ENCODE measurements at places on chromosomes 5 and 9. TPM values are rescaled to one million over a fixed set of nuclear protein-coding genes. Genes with fewer than 3 reads are reported as not detected.

ZDHHC12 gene
- total RNA-seq = 104 TPM

FTMT gene
- total RNA-seq = not detected

PIGO gene
- 27.8 TPM for total RNA-seq

CBY3 gene
- not detected for total RNA-seq

TRPM6 gene
- 0.07 TPM for total RNA-seq

CSNK1A1 gene
- 250 TPM for total RNA-seq

OR13C3 gene
- not detected for total RNA-seq

RMND5B gene
- total RNA-seq = 42.7 TPM

AP3S1 gene
- 116 TPM for total RNA-seq

DMRT3 gene
- total RNA-seq = 0.34 TPM

STKLD1 gene
- total RNA-seq = 0.27 TPM

CFAP77 gene
- total RNA-seq = 0.48 TPM

CCL28 gene
- total RNA-seq = 7.5 TPM

CER1 gene
- not detected for total RNA-seq

TEX48 gene
- total RNA-seq = not detected

ADAMTS16 gene
- 2.8 TPM for total RNA-seq

CSNK1G3 gene
- 57.4 TPM for total RNA-seq

TMEM252 gene
- total RNA-seq = not detected

IL5 gene
- total RNA-seq = not detected

SLC36A2 gene
- total RNA-seq = not detected

FOXE1 gene
- total RNA-seq = 0.04 TPM

ASPN gene
- total RNA-seq = not detected

SV2C gene
- total RNA-seq = 0.04 TPM

MAP1B gene
- total RNA-seq = 136 TPM

APBA1 gene
- total RNA-seq = 1.1 TPM

CCL27 gene
- total RNA-seq = not detected

CDH9 gene
- total RNA-seq = not detected

ACSL6 gene
- under 0.01 TPM for total RNA-seq

PDCD1LG2 gene
- total RNA-seq = 1.8 TPM

SERF1A gene
- total RNA-seq = 7.8 TPM

SPATA31A3 gene
- not detected for total RNA-seq

PCA3 gene
- total RNA-seq = not detected

CORO2A gene
- total RNA-seq = 7.8 TPM

SGCD gene
- 0.29 TPM for total RNA-seq

LHX2 gene
- not detected for total RNA-seq

SLC34A1 gene
- not detected for total RNA-seq

OMD gene
- not detected for total RNA-seq

C7 gene
- 0.13 TPM for total RNA-seq

NTNG2 gene
- 0.42 TPM for total RNA-seq

OSMR gene
- total RNA-seq = 46.7 TPM

SPOCK1 gene
- 20.1 TPM for total RNA-seq

DCAF12 gene
- 39.9 TPM for total RNA-seq

NTRK2 gene
- 1.5 TPM for total RNA-seq

BTNL9 gene
- 0.21 TPM for total RNA-seq

CLPTM1L gene
- total RNA-seq = 159 TPM
